ENCODE measurements at places on chromosomes 2 and 18.

GRCh38 chr2:63977904-63978303, 41.3 kb downstream of the VPS54 start:
- DNase-seq: no peak

GRCh38 chr2:46188041-46188716, 109.0 kb upstream of the EPAS1 start:
- no peak for DNase-seq

DNA sequence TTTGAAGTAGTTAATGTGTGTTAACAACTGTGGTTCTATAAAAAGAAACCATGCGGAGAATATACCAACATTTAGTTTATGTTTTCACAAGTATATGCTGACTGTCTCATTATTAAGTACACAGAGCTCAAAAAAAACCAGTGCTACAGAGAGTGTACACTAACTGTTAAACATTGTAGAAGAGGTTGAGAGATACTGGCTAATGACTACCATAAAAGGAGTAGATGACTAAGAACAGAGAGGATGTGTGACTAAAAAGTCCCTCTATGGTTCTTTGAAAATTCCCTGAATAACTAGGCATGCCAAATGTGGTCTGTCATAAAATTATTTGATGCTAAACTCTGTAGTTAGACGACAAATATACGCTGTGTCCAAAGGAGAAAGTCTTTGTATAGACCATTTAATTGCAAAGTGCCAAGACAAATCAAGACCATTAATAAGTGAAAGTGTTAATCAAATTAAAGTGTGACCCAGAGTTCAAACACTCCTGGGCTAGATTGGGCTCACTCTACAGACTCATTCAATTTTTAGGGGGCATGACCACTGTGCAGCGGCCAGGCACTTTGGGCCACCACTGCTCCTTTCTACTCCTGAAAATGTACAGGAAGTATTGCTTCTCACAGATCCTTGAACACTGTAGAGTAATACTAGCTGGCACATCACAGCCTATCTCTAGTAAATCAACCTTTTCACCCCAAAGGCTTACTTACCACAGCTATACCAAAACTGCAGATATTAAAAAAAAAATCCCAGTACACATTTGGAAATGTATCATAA, 45.1 kb upstream of the SERTAD2 start:
- no peak for DNase-seq

GRCh38 chr2:191020221-191020741, 6.3 kb upstream of the STAT1 start:
- DNase-seq: peak; percentile 92

DNA sequence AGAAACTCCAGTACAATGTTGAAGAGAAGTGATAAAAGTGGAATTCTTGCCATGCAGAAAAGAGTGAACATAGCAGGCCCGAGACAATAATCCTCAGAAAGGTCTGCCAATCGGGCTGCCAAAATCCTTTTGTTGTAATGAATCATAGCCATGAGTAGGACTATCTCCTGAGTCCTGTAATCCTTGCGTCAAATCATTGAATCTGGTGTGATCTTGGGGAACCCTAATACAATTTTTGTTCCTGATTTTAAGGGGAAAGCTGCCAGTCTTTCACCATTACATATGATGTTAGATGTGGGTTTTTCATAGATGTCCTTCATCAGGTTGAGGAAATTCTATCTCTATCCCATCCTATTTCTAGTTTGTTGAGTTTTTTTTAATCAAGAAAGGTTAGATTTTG, 2.2 kb downstream of the TPGS2 start:
- DNase-seq: no peak

- peak; percentile 25 for DNase-seq
These were observed 644.3 kb downstream of the CBLN2 start for GRCh38 chr18:71899707-71900472.

DNA sequence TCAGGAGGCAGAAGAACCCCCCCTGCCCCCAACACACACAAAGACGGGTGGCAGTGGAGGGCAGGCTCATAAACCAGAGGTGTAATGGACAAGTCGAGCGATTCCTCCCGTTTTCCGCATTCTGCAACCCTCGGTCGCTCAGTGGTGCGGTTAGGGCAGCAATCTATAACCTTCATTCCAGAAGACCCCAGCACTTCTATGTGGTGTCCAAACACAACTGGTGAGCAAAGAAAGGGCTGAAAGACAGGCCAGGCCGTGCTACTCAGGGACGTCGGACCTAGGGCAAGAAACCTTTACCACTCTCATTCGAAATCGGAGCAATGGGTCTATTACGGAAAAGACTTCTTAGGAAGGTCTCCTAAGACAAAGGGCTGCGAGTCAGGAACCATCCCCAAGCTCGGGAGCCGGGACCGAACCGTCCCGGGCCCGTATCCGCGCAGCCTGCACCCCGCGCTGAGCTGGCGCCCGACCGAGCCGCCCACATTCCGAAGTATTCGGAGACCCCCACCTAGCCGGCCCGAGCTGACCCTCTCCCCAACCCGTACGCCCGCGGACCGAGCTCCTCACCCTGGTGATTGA, 568 bp downstream of the ARL5A start:
- DNase-seq: no peak

GRCh38 chr2:180753809-180754761, 226.3 kb upstream of the UBE2E3 start:
- no peak for DNase-seq

GRCh38 chr2:69789175-69789721, 40.2 kb upstream of the GMCL1 start:
- no peak for DNase-seq

GRCh38 chr18:37332628-37333420, 232.8 kb downstream of the CELF4 start:
- DNase-seq: no peak

DNA sequence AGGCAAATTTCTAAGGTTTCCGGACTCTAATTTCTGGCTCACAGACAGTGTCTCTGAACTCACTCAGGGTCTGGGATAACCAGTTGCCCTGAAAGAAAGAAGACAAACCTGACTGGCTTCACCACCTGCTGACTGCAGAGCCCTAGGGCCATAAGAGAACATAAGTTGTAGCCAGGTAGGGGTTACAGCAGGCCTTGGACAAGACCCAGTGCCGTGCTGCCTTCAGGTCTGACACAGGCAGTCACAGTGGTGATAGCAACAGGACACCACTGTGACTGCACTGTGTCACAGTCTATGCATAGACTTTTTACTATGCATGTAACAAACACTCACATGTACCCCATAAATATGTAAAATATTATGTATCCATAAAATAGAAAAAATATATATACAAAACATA, 508.5 kb downstream of the PID1 start:
- no peak for DNase-seq

DNA sequence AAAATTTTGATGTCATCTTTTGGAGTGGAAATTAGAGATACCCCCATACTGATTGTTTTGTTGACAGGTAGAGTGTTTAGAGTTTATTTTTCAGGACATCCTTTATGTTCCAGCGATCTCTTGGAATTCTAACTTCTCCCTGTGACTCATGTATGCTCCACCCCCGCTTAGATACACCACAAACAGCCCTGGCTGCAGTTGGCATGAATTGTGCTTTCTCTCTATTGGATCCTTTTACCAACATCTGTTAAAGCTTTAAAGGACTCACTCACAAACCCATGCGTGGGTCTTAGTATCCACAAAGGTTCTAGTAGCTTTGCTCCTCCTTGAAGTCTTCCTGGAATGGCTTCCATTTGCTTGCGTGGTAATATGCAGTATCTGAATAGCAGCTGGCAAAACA, 409.5 kb upstream of the POU3F3 start:
- no peak for DNase-seq

DNA sequence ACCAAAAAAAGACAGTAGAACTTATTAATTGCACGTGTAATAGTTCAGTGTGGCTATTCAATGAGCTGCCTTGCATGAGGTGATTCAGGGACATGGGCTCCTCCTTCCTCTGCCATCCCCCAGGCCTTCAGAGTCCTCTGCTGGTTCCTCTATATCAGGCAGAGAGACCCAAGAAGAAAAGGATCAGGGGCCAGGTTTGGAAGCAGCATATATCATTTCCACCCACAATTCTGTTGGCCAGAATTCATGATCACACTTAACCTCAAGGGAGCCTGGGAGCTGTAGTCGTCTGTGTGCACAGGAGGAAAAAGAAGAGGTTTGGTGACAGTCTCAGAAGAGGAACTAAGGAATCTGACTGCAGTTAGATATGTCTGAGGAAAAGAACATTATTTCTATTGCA, 114.0 kb upstream of the GLS start:
- no peak for DNase-seq

DNA sequence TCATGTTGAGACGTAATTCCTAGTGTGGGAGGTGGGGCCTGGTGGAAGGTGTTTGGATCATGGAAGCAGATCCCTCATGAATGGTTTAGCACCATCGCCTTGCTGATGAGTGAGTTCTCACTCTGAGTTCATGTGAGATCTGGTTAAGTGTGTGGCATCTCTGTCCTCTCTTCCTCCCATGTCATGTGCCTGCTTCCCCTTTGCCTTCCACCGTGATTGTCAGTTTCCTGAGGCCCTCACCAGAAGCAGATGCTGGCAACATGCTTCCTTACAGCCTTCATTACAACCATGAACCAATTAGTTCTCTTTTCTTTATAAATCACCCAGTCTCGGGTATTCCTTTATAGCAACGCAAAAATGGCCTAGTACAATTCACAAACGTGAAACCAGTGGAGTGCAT, 14.6 kb upstream of the MCM6 start:
- DNase-seq: no peak

GRCh38 chr2:30683236-30683956, 123.8 kb downstream of the CAPN13 start:
- DNase-seq: no peak

DNA sequence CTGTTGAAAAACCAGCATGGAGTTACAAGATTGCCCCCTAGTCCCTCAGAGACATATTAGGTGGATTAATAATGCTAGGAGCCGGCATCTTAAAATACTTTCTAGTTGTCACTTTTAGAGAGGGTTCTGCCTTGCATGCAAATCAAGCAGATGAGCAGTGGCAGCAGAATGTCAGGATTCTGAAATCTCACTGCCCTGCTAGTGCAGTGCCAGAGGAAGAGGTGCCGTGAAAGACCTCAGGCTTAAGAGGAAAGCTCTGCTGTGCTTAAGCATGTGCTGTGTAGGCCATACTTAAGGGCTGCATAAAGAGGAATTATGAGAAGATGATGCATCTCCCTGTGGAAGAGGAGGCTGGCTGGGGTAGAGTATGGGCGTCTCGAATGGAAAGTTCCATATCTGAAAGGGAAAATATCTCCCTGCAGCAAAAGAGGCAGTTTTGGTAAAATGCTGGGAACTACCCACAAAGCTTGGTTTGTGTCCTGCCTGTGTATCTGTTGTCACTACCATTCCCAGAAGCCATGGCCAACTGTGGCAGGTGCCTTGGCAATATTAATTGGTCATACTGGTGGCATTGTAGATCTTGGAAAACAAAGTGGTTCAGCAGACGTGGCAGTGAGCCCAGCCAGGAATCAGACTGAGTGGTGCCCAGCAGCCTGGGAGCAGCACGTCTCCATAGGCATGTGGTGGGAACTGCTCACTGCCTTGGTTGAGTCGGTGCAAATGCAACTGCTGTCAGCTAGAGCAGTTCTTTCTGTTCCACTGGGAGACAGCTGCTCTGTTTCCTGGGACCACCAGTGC, 131.9 kb downstream of the EVA1A start:
- no peak for DNase-seq

- DNase-seq: no peak
These were observed 166.6 kb downstream of the FAM210A start for GRCh38 chr18:13559754-13560153.

DNA sequence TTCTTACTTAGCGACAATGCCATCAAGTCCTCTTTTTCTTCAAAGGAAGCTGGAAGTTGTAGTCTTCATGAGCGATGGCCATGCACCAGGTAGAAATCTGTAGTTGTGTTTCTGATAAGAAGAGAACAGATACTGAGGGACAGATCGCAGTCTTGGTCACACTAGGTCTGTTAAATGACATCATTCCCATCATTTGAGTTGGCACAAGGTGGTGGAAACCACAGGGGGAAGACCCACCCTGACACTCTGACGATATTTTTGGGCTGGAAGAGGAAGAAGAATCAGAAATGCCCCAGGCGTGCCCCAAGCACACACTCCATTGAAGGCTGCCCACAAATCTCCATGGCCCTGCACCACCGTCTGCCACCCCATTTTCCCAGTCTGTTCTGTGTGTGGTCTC, 89.0 kb upstream of the BOD1L2 start:
- no peak for DNase-seq

- no peak for DNase-seq
These were observed 183.5 kb downstream of the PAX3 start for GRCh38 chr2:222115296-222115695.

- DNase-seq: no peak
These were observed 217.0 kb downstream of the OSR1 start for GRCh38 chr2:19141234-19142004.

DNA sequence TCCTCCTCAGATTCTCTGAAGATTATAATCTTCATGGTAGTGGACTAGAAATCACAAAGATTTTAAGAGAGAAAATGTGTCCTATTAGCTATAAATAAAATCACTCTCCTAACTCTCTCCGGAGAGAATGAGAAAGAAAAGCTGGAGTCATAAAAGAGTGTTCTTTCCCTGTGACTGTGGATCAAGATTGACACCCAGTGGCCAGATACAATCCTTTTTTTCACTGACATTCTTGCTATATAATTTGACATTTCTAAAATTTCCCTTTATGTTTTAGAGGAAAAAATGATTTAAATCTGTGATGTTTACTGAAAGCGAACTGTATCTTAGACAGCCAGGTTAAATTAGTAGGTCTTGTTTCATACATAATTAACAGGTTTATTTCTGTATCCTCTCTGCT, 35.4 kb upstream of the LRP2 start:
- no peak for DNase-seq

GRCh38 chr2:16666449-16666801, 791 bp upstream of the CYRIA start:
- DNase-seq: no peak

GRCh38 chr2:237068005-237068576, 17.6 kb upstream of the COPS8 start:
- no peak for DNase-seq

DNA sequence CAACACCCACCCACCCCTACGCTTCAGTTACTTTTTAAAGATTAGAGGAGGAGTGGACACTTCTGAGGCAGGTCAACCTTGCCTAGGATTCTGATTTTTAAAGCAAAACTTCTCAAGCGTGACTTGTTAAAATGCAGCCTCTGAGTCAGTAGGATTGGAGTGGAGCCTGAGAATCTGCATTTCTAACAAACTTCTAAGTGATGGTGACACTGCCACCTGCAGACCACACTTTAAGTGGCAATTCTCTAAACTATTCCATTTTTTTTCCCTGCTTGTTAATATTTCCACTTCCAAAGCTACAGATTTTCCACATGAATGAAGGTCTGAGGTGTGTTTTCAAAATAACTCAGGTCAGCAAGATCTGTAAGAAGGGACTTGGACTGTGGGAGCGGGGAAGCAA, 171.1 kb upstream of the CCDC150 start:
- no peak for DNase-seq

Data from NCI-H1417 treated with DMSO at 0.1 percent for 48 hours (cell line).